Activated CD4-positive, alpha-beta T cell treated with anti-CD3 and anti-CD28 coated beads, Interleukin-2, amount 10 ng/mL, durations not matched to agents 7 days and 5 days (primary cell): ENCODE measurements at places on chromosomes 4 and X.
A peak's percentile ranks its signal among the peaks of the same experiment; 100 is the strongest.

DNA sequence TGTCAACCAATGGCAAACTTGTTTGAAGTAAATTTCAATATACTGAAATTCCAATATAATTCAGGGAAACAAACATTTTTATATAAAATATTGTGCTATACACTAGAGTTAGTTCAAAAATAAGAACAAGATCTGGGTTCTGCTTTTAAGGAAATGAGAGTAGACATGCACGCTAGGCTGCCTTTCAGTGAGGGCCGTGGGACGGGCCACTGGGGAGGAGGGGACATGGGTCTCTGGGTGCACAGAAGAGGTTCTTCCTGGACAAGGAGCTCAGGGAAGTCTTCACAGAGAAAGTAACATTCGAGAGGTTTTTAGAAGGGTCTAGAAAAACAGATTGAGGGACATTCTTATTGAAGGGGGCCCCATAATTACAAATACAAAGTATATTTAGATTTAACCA, 64.4 kb downstream of the SHROOM3 start:
- H3K4me3 ChIP-seq = no peak overlapping the region
- no peak for DNase-seq
- no peak overlapping the region for H3K27ac ChIP-seq
- H3K27me3 ChIP-seq = peaks cover 19% of the 10 kb centered on the region

DNA sequence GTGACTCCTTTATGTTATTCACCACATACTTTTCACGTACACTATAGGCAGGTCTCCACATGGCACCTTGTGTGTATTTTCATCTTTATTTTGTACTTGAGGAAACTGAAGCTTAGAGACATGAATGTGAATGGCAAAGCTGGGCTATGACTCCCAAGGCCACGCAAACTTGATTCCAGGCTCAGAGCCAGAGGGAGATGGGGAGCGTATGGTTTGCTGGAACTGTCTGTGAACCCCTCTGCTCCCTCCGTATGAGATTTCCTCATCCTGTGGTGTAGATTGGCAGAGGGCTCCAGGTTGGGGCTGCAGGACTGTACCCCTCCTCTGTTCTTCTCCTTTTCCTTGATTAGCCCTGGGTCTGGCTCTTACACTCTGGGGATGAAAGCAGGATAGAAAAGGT, 16.1 kb upstream of the STARD8 start:
- no peak for DNase-seq
- H3K36me3 ChIP-seq = no peaks in the 10 kb centered on the region
- H3K27me3 ChIP-seq = no peaks in the 10 kb centered on the region

DNA sequence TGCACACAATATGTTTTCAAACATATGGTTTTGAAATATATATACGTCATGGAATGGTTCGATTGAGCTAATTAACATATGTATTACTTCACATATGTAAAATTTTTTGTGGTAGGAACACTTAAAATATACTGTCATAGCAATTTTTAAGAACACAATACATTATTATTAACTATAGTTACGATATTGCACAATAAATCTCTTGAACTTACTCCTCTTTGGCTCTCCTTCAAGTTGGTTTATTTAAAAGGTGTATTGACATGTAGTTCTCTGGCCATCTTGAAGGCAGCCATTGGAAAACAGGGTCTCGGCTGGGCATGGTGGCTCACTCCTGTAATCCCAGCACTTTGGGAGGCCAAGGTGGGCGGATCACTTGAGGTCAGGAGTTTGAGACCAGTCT, 53.8 kb downstream of the CASP3 start:
- DNase-seq = no peak
- no peaks in the 10 kb centered on the region for H3K27me3 ChIP-seq
- peaks cover 4% of the 10 kb centered on the region for H3K4me1 ChIP-seq
- H3K36me3 ChIP-seq = no peaks in the 10 kb centered on the region
- no peak overlapping the region for H3K4me3 ChIP-seq

DNA sequence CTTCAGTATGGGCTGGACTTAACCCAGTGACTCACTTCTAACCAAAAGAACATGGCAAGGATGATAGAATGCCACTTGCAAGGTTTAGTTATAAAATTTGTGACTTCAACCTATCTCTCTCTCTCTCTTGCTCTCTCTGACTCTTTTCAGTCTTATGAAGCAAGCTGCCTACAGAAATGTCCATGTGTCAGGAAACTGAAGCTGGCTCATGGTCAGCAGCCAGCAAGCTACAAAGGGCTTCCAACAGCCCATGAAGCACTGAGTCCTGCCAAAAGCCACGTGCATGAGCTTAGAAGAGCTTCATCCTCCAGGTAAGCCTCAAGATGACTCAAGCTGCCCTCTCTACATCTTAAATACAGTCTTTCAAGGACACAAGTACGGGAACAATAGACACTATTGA, 100.3 kb downstream of the HS3ST1 start:
- no peaks in the 10 kb centered on the region for H3K4me1 ChIP-seq
- H3K4me3 ChIP-seq = no peak overlapping the region
- H3K27me3 ChIP-seq = peaks cover 2% of the 10 kb centered on the region
- no peak for DNase-seq
- no peaks in the 10 kb centered on the region for H3K36me3 ChIP-seq

GRCh38 chr4:141391293-141391692, 170.6 kb downstream of the ZNF330 start:
- H3K27ac ChIP-seq = no peak overlapping the region
- no peak for DNase-seq
- H3K4me3 ChIP-seq = no peak overlapping the region
- H3K4me1 ChIP-seq = no peaks in the 10 kb centered on the region

GRCh38 chr4:173365359-173365996, 5.3 kb upstream of the SAP30 start:
- H3K4me3 ChIP-seq = no peak overlapping the region
- no peaks in the 10 kb centered on the region for H3K27me3 ChIP-seq
- peak overlapping the region; percentile 55 for H3K27ac ChIP-seq
- peaks cover 10% of the 10 kb centered on the region for H3K36me3 ChIP-seq

DNA sequence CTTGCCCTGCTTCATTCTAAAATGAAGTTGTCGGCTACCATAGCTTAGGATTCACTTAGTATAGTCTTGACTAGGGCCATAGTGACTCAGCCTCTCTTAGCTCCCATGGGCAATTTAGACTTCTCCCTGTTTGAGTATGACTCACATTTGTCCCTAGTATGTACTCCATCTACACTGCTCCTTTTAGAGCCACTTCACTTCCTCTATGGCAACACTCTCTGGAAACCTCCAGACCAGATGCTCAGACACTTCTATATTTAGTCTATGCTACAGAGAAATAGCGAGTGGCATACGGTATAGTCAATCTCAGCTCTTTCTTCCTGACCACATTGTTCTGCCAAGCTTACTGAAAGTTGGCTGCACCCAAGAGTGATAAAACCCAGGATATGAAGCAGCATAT, 11.2 kb downstream of the MEPE start:
- DNase-seq = no peak
- peaks cover 7% of the 10 kb centered on the region for H3K4me1 ChIP-seq
- H3K36me3 ChIP-seq = no peaks in the 10 kb centered on the region
